T-cell (primary cell): ENCODE measurements at places on chromosomes 7 and 10. TPM values are rescaled to one million over a fixed set of nuclear protein-coding genes. Genes with fewer than 3 reads are reported as not detected.

DNA sequence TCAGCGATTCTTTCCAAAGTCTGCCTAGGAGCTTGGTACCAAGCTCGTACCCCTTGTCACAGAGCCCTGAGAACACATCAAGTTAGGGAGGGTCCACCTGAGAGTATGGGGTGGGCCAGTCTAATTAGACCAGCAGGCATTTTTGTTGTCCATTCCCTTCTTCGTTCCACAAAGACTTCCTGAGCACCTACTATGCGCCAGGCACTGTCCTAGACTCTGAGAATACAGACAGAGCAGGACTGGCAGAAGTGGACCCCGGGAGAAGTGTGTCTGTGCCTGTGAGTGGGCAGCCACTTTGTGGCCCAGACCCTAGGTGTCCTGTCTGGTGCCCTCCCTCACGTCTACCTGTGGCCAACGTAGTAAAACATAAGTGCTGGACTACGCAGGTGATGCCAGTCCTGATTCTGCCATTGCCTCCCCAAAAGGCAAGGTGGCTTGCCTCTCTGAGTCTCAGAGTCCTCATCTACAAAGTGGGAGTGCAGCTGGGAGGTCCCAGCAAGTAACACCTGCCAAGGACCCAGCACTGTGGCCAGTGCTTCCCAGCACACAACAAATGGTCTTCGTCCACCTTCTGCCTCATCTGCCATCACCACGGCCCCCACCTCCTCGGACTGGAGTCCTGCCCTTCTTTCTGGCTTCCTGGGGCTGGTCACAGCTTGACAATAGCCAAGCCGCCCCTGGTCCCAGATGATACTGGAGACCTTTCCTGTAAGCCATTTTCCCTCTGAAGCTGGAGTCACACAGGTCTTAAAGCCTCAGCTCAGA is 54.3 kb upstream of the DUSP5 start:
- peaks cover 11% of the 10 kb centered on the region for H3K4me1 ChIP-seq
- H3K27me3 ChIP-seq, result no peaks in the 10 kb centered on the region
- H3K4me3 ChIP-seq, result no peak overlapping the region
- H3K27ac ChIP-seq, result no peak overlapping the region
- DNase-seq, result no peak
- H3K36me3 ChIP-seq, result no peaks in the 10 kb centered on the region

- no peak overlapping the region for H3K4me3 ChIP-seq
- H3K36me3 ChIP-seq, result no peaks in the 10 kb centered on the region
- no peaks in the 10 kb centered on the region for H3K4me1 ChIP-seq
- DNase-seq, result no peak
- H3K27me3 ChIP-seq, result no peaks in the 10 kb centered on the region
These were observed 282.6 kb upstream of the LRRN3 start for GRCh38 chr7:110808361-110808760.

GRCh38 chr10:60532696-60533468 is 143.2 kb upstream of the ANK3 start:
- no peak overlapping the region for H3K27ac ChIP-seq
- H3K36me3 ChIP-seq, result peaks cover 3% of the 10 kb centered on the region
- no peaks in the 10 kb centered on the region for H3K4me1 ChIP-seq
- H3K4me3 ChIP-seq, result no peak overlapping the region

Gene STOX1
- 0.50 TPM for total RNA-seq

Gene CPN1
- total RNA-seq, result not detected

Gene CALML3
- total RNA-seq, result not detected

DNA sequence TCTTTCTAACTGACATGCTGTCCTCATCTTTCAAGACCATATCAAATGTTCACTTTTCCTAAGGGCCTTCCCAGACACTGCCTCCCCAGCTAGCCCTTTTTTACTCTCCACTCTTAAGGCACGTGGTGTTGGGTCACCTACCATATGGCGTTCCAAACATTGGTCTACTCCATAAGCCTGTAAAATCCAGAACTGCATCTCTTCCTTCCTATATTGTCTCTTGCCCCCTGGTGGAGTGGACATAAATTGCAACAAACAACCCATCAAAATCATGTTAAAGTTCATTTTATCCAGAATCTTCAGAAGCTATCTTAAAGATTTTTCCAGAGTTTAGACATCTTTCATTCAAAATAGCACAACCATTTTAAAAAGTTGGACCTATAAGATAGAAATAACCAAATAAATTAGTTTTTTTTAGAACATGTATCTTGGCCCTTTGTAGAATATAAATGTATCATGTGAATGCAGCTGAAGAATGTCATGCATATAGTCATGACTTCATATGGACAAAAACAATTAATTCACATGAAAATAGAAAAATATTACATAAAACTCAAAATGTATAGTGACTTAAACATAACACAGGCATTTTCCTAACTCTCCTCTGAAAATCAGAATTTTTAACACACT is 180.6 kb upstream of the CHRM2 start:
- no peaks in the 10 kb centered on the region for H3K4me1 ChIP-seq
- H3K27me3 ChIP-seq, result no peaks in the 10 kb centered on the region
- H3K36me3 ChIP-seq, result no peaks in the 10 kb centered on the region
- H3K4me3 ChIP-seq, result no peak overlapping the region
- DNase-seq, result no peak

GRCh38 chr7:5578495-5578894 is 154.9 kb upstream of the TNRC18 start:
- H3K27ac ChIP-seq, result no peak overlapping the region
- no peak for DNase-seq
- H3K36me3 ChIP-seq, result no peaks in the 10 kb centered on the region
- no peak overlapping the region for H3K4me3 ChIP-seq

GRCh38 chr10:25974897-25975459 is 40.9 kb downstream of the MYO3A start:
- no peaks in the 10 kb centered on the region for H3K4me1 ChIP-seq
- H3K27ac ChIP-seq, result no peak overlapping the region
- H3K4me3 ChIP-seq, result no peak overlapping the region
- H3K36me3 ChIP-seq, result no peaks in the 10 kb centered on the region
- DNase-seq, result no peak
- H3K27me3 ChIP-seq, result no peaks in the 10 kb centered on the region

GRCh38 chr10:101686133-101686925 is 8.6 kb downstream of the FBXW4 start:
- H3K4me1 ChIP-seq, result no peaks in the 10 kb centered on the region
- no peaks in the 10 kb centered on the region for H3K27me3 ChIP-seq

Gene EBF3
- total RNA-seq, result not detected

DNA sequence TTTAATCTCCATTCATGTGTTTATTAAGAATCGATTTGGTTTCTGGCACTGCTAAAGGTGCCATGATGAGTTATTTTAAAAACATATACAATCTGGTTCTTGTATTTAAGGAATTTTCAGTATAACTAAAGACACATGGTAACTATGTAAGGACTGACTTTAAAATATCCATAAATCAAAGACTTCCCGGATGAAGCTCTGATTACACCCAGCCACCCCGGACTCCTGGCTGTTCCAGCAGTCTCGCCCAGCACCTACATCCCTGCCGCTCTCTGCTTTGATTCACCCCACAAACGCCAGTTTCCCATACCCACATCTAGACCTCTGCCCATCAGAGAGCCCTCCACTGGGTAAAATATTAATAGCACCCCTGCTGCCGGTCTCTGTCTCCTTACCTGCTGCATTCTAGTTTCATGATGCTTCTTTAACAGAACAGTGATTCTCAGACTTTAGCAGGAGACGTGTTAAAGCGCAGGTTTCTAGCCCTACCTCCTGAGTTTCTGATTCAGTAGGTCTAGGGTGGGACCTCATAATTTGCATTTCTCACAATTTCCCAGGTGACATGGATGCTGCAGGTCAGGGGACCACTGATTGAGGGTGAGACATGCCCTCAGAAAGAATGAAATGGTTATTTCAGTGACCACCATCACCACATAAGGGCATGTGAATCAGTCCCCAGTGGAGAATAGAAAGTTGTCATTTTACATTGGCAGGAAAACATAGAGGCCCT is 185.7 kb downstream of the KIAA1217 start:
- no peak overlapping the region for H3K4me3 ChIP-seq
- H3K27ac ChIP-seq, result no peak overlapping the region
- no peaks in the 10 kb centered on the region for H3K36me3 ChIP-seq
- no peaks in the 10 kb centered on the region for H3K4me1 ChIP-seq
- H3K27me3 ChIP-seq, result peaks cover 5% of the 10 kb centered on the region
- DNase-seq, result no peak

GRCh38 chr10:123135415-123136141 is at the start of gene HMX3:
HMX3 (plus strand) TSS chr10:123135970; CDS start chr10:123136051, 81 bp downstream.
- H3K36me3 ChIP-seq, result no peaks in the 10 kb centered on the region
- DNase-seq, result no peak
- no peak within 1 kb of the TSS for H3K27ac ChIP-seq
- H3K4me3 ChIP-seq, result peak within 1 kb of the TSS; percentile 44
- peaks cover 82% of the 10 kb centered on the region for H3K27me3 ChIP-seq

- no peaks in the 10 kb centered on the region for H3K36me3 ChIP-seq
- no peak within 1 kb of the TSS for H3K27ac ChIP-seq
- H3K27me3 ChIP-seq, result peaks cover 10% of the 10 kb centered on the region
- no peak for DNase-seq
- no peaks in the 10 kb centered on the region for H3K4me1 ChIP-seq
These were observed at the start of gene PRLHR for GRCh38 chr10:118595598-118596425. PRLHR (minus strand) TSS chr10:118595648; CDS start chr10:118595244, 404 bp downstream.

Gene HOXA1
- 0.66 TPM for total RNA-seq

DNA sequence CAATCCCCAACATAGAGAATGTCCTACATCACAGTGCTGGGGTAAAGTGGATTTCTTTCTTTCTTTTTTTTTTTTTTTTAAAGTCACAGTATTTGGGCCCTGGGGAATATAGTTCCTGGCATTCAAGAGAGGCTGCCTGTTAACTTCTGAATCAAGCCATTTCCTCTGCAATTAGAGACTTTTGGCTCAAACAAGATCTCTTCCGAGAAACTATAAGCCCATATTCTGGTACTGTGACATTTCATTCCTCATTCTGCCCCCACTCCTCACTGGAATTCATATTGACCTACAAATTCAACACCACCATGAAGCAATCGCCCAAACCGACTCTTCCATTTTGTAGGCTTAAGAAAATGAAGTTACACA is 187.4 kb downstream of the PHTF2 start:
- no peaks in the 10 kb centered on the region for H3K36me3 ChIP-seq
- H3K4me3 ChIP-seq, result no peak overlapping the region
- no peaks in the 10 kb centered on the region for H3K4me1 ChIP-seq
- DNase-seq, result no peak
- H3K27me3 ChIP-seq, result no peaks in the 10 kb centered on the region

DNA sequence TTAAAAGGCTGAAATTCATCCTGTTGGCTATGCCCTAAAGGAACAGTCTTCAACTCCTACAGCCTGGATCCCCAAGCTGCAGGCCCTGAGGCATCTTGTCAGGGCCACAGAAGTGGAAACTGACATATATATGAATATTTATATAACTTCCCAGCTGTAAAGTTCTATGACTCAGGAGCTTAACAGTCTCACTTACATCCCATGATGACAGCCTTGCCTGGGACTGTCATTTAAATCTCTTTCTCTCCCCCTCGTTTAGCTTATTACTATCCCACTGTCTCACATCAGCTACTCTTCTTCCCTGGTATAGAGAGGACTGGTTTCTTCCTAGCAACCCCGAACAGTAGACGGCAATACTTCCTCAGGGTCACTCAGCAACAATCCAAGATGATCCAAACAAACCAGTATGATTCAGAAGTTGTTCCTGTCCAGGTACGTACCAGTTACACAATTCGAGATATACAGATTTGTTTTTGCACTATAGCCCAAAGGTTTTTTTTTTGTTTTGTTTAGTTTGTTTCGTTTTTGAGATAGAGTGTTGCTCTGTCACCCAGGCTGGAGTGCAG is 22.7 kb downstream of the KIAA1549 start:
- no peaks in the 10 kb centered on the region for H3K27me3 ChIP-seq
- H3K27ac ChIP-seq, result no peak overlapping the region
- H3K4me1 ChIP-seq, result no peaks in the 10 kb centered on the region
- no peaks in the 10 kb centered on the region for H3K36me3 ChIP-seq

GRCh38 chr10:25457552-25457951 is 282.8 kb downstream of the GPR158 start:
- H3K4me3 ChIP-seq, result no peak overlapping the region
- H3K27me3 ChIP-seq, result no peaks in the 10 kb centered on the region
- no peaks in the 10 kb centered on the region for H3K4me1 ChIP-seq
- DNase-seq, result no peak

GRCh38 chr7:144969787-144970186 is 133.9 kb upstream of the TPK1 start:
- H3K4me3 ChIP-seq, result no peak overlapping the region
- H3K27me3 ChIP-seq, result peaks cover 4% of the 10 kb centered on the region
- DNase-seq, result no peak
- no peaks in the 10 kb centered on the region for H3K4me1 ChIP-seq
- no peaks in the 10 kb centered on the region for H3K36me3 ChIP-seq

DNA sequence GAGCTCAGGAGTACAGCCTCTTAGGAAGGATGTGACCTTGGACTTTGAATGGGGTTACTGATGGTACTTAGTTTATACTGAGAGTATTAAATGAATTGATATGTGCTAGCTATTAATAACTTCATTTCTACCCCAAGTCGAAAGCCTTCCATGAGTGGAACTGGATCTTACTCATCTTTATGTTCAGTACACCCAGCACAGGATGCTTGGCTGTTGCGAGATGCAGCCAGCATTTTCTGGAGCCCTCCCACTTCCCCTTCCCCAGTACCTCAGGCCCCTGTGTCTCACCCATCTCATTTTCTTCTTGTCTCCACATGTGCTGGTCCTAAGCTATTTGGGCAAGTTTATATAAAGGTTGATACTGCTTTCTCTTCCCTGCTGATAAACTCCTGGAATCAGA is 7.2 kb downstream of the UPP1 start:
- peak overlapping the region; percentile 73 for H3K27ac ChIP-seq
- DNase-seq, result no peak
- H3K27me3 ChIP-seq, result no peaks in the 10 kb centered on the region
- H3K36me3 ChIP-seq, result no peaks in the 10 kb centered on the region

Gene IFIT1B
- total RNA-seq, result not detected

GRCh38 chr7:111401516-111401915 is 160.8 kb downstream of the IMMP2L start:
- H3K27ac ChIP-seq, result no peak overlapping the region
- H3K4me1 ChIP-seq, result no peaks in the 10 kb centered on the region
- no peak overlapping the region for H3K4me3 ChIP-seq
- no peak for DNase-seq
- H3K27me3 ChIP-seq, result no peaks in the 10 kb centered on the region

Gene INMT
- 0.79 TPM for total RNA-seq

Gene TSPAN33
- 5.7 TPM for total RNA-seq

- H3K4me1 ChIP-seq, result no peaks in the 10 kb centered on the region
- no peaks in the 10 kb centered on the region for H3K27me3 ChIP-seq
- H3K36me3 ChIP-seq, result no peaks in the 10 kb centered on the region
These were observed 200.8 kb downstream of the ELMO1 start for GRCh38 chr7:37247861-37248260.

DNA sequence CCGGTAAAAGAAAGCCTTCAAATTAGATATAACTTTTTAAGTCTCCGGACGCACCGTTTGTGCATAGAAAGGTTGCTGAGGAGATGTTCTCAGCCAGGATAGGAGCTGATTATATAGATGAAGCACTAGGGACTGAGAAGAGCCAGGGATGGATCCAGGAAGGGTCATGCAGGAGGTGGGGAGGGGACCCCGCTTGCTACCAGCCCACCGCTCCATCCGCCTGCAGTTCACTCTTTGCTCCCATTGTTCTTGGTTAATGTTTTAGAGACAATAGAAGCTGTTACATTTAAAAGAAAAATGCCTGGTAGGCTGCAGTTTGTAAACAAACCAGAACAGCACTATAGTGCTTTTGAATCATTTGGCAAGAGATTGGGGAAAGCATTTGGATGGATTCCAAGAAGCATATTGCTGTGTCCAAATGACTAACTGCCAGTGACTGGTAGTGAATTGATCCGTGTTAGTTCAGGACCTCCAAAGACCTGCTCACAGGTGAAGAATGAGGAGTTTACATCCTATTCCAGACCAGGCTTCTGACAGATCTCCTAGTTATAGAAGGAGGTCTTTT is 175.9 kb upstream of the TAC1 start:
- no peaks in the 10 kb centered on the region for H3K4me1 ChIP-seq
- no peaks in the 10 kb centered on the region for H3K27me3 ChIP-seq
- DNase-seq, result no peak
- no peak overlapping the region for H3K27ac ChIP-seq
- H3K4me3 ChIP-seq, result no peak overlapping the region
- H3K36me3 ChIP-seq, result no peaks in the 10 kb centered on the region
